ENCODE measurements at places on chromosomes 16 and 17.

DNA sequence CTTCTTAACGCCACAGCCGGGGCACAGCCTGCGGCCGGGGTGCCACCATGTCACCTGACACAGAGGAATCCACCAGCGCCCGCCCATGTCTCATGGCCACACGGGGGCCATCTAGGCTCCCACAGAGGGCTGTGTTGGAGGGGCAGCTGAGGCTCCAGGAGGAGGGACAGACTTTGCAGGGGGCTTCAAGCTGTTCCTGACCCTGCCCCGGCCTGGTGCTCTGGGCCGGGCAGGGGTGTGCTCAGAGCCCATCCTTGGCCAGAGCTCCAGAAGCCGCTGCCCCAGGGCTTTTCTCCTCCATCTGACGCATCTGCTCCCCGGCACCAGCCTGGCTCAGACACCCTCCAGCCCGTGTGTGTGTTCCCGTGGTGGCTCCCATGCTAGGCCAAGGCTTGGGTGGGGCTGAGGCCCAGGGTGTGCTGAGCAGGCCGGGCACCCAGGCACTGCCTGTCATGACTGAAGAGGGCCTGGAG, 7.8 kb upstream of the SLC38A10 start:
- DNase-seq, result no peak

DNA sequence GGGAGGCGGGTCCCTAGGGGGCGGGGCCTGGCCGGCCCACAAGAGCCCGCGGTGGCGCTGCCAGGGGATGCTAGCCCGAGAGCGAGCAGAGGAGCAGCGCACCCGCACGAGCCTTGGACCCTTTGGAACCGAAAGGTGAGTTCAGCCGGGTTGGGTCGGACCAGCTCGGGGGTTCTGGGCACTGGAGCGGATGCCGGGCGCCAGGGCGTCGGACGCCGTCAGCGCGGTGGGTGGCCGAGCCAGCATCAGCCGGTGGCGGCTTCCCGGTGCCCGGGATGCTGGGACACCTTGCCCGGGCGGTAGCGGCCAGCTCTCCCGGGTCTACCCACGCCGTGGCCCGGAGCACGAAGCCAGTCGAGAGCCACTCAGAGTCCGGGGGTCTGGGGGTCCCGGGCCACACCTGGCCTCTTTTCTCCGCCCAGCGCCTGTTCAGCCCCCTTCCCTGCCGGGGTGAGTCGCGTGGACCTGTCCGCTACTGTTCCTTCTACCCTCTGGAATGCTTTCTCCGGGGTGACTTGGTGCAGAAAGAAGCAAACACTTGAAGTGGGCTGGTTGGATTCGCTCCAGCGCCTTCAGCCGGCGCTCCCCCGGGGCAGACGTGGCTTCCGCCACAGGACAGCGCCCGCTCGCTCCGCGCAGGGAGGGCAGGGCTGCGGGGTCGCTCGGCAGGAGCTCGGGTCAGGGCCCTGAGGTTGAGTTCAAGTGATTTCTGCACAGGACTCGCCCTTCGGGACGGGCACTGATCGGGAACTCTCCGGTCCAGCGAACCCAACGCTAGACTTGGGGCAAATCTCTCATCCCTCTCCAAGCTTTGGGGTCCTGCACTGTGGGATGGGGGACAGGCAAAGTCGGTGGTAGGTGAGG, at the start of gene SCNN1G:
Gene SCNN1G (plus strand): TSS at position 67 of the 864 bp plus-strand sequence. CDS start 3,527 bp downstream, outside the sequence.
- no peak for DNase-seq

- DNase-seq, result peak; percentile 94
Measured at GRCh38 chr17:38752308-38753070, at the start of gene PSMB3. Gene PSMB3 (plus strand): TSS chr17:38752741. CDS start chr17:38752827, 86 bp downstream.

DNA sequence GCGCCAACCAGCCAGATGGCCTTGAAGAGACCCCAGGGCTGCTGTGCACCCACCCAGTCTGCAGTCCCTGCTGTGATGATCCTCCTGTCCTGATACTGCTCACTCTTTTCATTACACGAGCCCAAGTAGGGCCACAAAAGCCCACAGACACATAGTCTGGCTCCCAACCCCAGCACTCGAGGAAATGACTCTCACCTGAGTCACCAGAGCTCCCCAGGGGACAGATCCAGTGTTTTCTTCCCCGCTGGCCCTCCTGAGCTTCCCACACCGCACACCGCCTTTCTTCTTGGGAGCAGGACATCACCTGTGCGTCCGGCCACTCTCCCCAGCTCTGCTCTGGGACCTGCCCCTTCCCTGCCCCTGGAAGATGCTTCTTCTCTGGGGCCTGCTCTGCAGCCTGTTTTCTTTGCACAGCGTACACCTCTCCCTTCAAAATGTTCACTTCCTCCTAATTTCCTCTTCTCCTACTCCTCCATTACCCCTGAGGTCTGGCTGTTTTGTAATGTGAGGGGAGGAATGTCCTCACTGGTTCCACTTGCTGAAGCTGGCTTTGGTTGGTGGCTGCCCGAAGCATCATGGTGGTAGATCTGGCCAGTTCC, 2.0 kb upstream of the SCN4A start:
- DNase-seq, result no peak

GRCh38 chr16:85539629-85540291, 73.4 kb upstream of the GSE1 start:
- no peak for DNase-seq

GRCh38 chr16:9836118-9836736, 346.0 kb downstream of the GRIN2A start:
- no peak for DNase-seq

- no peak for DNase-seq
Measured at GRCh38 chr16:85641776-85642176, 28.7 kb downstream of the GSE1 start.

DNA sequence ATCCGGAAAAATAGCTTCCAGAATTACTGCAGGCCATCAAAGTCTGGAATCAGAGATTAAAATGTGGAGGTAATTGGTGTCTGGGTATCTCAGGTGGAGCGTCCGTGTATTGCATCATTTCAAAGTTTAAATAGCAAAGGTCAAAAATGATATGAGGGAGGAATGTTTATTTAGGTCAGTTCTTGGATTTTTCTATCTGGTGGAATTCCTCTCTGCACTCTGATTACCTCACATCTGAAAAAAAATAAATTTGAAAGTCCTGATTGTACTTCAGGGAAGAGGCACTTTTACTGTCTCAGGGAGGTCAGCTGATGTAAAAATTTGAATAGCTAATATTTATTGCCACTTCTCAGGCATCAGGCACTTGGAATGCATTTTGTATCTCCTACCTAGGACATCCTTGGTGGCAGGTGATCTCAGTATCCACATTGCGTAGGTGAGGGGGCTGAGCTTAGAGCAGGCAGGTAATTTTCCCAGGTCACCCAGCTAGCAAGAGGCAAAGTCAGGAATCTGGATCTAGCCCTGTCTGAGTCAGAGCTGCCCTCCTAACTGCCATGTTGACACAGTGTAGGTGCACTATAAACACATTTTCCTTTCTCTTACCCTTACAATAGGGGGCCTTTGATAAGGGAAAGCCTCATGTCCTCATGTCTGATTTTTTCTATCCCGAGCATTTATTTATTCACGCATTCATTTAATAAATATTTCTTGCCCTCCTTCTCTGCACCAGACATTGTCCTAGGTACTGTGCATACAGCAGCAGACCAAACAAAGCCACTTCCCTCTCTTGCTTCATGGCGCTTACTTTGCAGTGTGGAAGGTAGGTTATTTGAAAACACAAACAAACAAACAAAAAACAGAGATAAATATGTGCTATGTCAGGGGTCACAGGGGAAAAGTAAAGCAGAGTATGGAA, 454.3 kb downstream of the HAPSTR1 start:
- DNase-seq, result no peak

- DNase-seq, result no peak
Measured at GRCh38 chr17:18280766-18281371, 20.4 kb downstream of the MIEF2 start.

DNA sequence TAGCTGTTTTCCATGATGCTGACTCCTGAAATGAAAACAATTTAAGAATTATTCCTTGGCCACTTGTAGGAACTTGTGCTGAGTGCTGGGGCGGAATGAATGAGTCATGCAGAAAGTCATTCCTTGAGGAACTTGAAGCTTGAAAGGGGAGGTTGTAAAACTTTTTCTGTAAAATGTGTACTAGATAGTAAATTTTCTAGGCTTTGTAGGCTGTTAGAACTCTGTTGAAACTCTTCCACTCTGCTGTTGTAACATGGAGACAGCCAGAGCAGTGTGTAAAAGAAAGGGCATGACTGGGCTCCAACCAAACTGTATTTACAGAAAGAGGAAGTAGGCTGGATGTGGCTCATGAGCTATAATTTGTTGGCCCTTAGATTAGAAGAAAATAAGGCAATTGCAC, 46.1 kb downstream of the ABCA8 start:
- no peak for DNase-seq

DNA sequence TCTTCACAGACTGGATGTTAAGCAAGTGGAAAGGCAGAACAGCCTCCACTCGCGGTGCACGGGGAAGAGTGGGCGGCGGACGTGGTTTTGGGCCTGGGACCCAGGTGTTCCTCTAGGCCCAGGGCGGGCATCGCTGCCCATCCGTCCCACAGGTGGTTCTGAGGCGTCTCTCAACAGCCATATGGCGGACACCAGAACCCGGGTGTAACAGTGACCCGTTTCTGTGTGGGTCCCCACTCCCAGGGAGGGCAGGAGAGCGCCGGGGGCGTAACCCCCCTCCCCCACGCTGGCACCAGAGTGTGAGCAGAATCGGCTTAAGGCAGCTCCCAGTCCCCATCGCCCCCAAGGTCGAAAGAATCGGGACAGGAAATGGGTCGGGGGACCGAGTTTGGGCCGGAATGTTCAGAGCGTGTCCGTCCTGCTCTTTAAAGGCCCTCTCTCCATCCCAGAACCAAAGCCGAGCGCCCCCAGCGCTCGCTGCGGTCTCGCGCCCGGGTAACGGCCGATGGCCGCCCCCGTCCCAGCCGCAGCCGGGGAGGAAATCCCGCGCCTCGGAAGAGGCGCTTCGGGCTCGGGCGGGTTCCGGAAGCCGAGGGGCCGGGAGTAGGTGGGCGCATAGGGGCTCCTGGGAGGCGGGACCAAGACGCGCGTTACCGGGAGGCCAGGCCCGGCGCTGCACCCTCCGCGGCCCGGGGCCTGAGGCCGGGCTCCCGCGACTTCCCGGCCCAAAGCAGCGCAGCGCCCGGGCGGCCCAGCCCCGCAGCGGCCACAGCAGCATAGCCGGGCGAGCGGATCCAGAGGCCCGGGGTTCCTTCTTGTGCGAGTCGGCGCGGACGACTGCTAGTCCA, at the start of gene TK2:
Gene TK2 (minus strand): TSS at position 839 of the 848 bp plus-strand sequence. CDS start 61 bp downstream, at position 778.
- peak; percentile 13 for DNase-seq

DNA sequence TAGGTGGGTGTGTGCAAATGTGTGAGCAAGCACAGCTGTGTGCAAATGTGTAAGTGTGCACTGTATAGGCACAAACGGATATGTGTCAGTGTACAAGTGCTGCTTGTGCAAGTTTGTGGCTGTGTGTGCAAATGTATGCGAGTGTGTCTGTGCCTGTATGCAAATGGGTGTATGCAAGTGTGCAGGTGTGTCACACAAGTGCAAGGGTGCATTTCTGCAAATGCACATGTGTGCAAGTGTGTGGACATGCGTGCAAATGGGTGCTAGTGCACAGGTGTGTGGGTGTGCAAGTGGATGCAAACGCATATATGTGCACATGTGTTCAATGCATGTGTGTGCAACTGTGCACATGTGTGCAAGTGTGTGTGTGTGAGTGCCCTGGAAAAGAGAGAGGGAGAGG, 76.5 kb upstream of the TNRC6C start:
- DNase-seq, result no peak

GRCh38 chr17:19752216-19753050, 4.3 kb upstream of the ALDH3A1 start:
- no peak for DNase-seq

DNA sequence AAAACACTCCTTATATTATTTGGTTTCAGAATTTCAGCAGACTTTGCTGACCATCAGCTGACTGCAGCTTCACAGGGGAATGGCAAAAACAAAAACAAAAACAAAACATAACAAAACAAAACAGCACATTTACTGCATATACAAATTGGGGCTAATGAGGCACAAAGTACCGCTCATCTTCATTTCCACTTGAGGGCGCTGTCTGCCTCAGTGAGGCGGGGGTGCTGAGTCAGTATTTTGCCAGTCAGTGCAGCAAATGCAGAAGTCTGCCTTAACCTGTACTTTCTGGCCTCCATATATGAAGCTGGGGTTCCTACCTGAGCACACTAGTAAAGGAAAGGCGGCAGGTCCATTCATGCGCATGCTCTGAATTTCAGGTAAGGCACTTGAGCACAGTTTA, 13.5 kb upstream of the DYNLRB2 start:
- DNase-seq, result no peak

DNA sequence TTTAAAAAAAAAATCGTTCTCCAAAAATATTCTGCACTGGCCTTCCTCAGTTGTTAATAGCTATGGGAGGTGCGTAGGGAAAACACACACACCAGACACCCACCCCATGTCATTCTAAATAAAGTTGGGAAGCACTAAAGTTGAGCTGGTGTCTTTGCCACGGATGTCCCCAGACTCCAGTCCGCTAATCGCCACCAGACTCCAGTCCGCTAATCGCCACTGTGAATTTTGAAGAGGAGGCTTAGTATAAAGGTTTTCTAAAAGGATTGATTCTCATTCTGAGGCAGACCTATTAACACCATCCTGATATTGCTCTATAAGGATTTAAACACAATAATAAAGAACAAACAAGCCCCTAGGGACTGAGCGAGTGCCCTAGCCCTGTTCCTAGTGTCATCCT, 22.7 kb upstream of the CPSF4L start:
- no peak for DNase-seq

DNA sequence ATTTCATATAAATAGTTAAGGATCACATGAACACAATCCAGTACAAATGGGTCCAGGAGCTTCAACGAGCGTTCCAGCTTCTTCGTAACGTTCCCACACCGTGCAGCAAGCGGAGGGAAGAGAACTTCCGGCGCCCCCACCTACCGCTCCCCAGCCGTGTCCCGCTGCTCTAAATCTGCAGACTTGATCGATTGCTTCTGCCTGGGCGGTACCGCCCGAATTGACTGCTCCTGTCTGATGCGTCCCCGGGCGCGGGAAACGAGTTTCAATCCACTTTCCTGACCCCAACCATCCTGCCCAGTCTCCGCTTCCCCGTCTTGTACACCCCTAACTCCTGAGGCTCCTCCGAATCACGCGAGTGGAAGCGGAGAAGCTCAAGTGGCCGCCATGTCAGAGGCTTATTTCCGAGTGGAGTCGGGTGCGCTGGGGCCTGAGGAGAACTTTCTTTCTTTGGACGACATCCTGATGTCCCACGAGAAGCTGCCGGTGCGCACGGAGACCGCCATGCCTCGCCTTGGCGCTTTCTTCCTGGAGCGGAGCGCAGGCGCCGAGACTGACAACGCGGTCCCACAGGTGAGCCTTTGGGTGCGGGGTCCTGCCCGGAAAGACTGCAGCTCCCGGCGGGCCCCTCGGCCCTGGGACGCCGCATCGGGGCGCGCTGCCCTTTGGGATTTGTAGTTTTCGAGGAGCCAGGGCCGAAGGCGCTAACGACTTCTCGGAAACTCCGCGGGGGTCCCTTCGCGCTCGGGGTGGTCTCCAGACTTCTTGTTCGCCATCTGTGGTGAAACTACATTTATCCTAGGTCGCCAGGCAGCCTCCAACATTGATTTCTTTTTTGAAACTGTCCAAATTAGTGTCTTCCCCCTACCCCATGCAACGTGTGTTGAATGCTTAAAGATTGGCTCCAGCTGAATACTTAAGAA, at the start of gene GINS3:
Gene GINS3 (plus strand): TSS at position 257 of the 923 bp plus-strand sequence. CDS start 131 bp downstream, at position 388.
- DNase-seq, result peak; percentile 64

- DNase-seq, result no peak
Measured at GRCh38 chr17:45677770-45678169, 106.3 kb upstream of the CRHR1 start.

GRCh38 chr17:40516581-40517285, 15.3 kb upstream of the TNS4 start:
- DNase-seq, result peak; percentile 40
